Iris pigment epithelial cell (primary cell): ENCODE measurements at places on chromosomes 2 and 18.

DNA sequence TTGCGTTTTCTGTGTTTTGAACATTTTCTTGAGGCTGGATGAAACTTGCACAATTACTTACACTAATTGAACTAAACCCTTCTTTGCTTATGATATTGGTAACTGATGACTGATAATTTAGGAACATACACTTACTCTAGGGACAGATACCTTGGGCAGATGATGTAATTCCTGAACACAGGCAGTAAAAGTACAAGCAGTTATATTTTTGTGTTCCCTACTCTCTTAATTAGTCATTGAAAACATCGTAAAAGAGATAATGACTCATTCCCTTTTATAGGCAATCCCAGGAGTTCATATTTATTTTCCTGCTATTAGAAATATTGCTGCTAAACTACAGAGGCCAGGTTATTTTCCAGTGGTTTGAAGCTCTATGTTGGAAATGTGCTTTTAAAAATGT lies 46.4 kb downstream of the CCDC85A start:
- peak; percentile 28 for DNase-seq

DNA sequence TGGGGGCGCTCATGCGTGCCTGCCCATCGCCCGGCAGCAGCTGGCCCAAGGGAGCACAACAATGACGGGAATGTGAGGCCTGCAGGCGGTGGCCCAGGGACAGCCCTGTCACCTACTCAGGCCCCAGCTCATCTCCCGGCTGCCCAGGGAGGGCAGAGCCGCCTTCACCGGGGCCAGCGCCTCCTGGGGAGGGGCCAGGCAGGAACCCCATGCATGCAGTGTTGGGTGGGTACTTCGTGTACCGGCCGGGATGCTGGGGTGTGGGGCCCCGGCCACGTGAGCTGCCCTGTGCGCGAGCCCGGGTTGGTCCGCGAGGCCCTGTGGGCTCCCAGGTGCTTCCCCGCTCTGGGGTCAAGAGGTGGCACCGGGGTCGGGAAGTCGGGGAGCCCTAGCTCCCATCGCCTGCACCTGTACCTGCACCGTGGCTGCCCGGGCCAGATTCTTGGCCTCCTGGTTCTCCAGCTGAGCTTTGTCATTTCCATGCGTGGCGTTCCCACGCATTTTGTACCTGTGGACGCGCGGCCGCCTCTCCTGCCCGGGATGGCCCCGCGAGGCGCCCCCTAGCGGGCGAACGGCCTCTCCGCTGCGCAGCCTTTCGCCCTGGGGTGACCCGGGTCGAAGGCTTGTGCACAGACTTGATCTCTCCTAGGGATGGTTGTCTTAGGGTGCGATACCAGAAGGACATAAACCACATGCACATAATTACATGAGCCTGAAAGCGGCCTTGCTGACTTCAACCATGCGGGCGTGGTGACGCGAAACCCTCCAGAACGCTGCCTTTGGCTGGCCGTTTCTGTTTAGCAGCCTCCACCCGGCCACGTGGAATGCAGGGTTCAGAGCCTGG lies 950 bp downstream of the KLHL30 start:
- no peak for DNase-seq

DNA sequence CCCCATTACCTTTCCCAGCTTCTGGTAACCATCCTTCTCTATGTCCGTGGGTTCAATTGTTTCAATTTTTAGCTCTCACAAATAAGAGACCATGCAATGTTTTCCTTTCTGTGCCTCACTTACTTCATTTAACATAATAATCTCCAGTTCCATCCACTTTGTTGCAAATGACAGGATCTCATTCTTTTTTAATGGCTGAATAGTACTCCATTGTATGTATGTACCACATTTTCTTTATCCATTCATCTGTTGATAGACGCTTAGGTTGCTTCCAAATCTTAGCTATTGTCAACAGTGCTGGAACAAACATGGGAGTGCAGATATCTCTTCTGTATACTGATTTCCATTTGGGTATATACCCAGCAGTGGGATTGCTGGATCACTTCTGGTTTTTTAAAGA lies 1.8 kb downstream of the CABYR start:
- no peak for DNase-seq

- DNase-seq, result no peak
Observed at GRCh38 chr2:76849086-76849485, 673.1 kb downstream of the LRRTM4 start.

DNA sequence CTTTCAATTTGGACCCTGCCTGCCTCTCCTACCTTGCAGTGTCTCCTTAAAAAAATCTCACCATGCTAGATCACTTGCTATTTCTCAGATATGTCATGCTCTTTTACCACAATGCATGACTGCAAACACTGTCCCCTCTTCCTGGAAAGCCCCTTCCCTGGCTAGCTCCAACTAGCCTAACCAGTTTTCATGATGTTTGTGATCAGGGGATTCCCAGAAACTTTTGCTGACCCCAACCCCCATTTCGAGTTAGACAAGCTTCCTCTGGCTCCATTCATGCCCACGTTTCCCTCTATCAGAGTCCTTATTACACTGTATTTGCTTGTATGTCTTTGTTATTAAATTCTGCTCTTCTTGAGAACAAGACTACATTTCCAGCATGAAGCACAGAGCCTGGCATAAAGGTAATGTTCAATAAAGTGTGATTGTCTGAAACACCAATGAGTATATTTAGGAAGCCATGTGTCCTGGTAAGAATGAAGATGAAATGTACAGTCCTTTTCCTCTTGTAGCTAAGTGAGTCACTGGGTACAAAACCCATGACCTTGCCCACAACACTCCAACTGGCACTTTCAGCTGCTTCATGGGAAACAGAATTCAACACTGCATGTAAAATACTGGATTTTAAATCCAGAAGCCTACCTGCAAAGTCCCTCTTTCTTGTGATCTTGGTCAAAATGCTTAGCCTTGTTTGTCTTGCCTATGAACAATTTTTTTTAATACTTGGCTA lies 62.0 kb upstream of the ATL2 start:
- no peak for DNase-seq

GRCh38 chr2:236991874-236992273 lies 93.8 kb upstream of the COPS8 start:
- no peak for DNase-seq

DNA sequence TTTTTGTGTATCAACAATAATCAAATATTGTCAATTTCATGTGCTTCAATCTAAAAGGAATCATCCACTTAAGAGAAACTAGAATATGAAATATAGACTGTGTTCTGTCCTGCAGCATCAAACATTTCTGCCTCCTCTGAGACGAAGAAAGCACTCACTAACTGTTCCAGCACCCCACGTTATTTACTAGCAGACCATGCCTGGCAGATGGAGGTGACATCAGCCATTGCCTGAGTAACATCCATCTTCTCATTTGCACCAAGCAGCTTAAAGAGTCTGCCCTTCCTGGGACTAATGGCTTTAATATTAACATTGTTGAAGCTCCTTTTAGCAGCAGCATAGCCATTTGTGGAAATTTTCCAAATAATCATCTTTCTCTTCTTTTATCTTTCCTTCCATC lies 25.7 kb downstream of the SGPP2 start:
- no peak for DNase-seq
